H9 (cell line): ENCODE measurements at places on chromosomes 4 and X. TPM values are rescaled to one million over a fixed set of nuclear protein-coding genes. Genes with fewer than 3 reads are reported as not detected.

GRCh38 chr4:8534129-8534528 lies 46.1 kb upstream of the GPR78 start:
- peak overlapping the region; percentile 86 for H3K27ac ChIP-seq
- DNase-seq = peak; percentile 83
- H3K36me3 ChIP-seq = peaks cover 39% of the 10 kb centered on the region
- H3K4me3 ChIP-seq = peak overlapping the region; percentile 19; the same call in 1 of the 3 replicates
- H3K27me3 ChIP-seq = no peaks in the 10 kb centered on the region

DNA sequence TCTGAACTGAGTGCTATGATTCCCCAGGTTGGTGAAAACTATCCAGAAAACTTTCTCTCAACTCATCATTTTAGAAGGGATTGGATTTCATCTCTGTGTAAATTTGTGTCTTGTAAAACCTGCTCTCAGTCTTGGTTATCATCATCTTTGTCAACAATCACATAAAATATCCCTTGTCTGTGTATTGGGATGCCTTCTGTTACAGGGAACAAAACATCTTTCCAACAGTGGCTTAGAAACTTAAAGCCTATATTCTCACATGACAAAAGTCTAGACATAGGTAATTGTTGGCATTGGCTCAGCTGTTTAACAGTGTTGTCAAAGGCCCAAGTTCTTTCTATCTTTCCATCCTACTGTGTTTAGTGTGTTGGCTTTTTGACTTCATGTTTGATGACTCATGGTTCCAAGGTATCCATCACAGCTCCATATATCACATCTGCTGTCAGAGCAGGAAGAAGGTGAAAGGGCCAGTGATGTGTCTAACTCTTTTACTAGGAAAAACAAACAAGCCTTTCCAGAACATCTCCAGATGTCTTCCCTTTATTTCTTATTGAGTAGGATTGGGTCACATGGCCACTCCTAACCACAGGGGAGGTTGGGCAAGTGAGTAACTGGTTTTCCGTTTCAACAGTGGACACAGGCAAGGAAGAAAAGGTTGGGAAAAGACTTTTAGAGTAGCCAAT lies 65.0 kb downstream of the PHEX start:
- no peak for DNase-seq
- H3K36me3 ChIP-seq = no peaks in the 10 kb centered on the region
- H3K27me3 ChIP-seq = no peaks in the 10 kb centered on the region

- no peak overlapping the region for H3K27ac ChIP-seq
- no peaks in the 10 kb centered on the region for H3K27me3 ChIP-seq
- no peaks in the 10 kb centered on the region for H3K36me3 ChIP-seq
- H3K4me3 ChIP-seq = no peak overlapping the region
- DNase-seq = no peak
Measured at GRCh38 chr4:107863416-107863815, 38.7 kb downstream of the SGMS2 start.

GRCh38 chr4:10092481-10093270 lies 23.9 kb downstream of the WDR1 start:
- no peak overlapping the region for H3K4me3 ChIP-seq
- peaks cover 97% of the 10 kb centered on the region for H3K36me3 ChIP-seq
- H3K27me3 ChIP-seq = no peaks in the 10 kb centered on the region
- DNase-seq = no peak
- no peaks in the 10 kb centered on the region; the same call in 1 of the 2 replicates for H3K4me1 ChIP-seq
- no peak overlapping the region for H3K27ac ChIP-seq

DNA sequence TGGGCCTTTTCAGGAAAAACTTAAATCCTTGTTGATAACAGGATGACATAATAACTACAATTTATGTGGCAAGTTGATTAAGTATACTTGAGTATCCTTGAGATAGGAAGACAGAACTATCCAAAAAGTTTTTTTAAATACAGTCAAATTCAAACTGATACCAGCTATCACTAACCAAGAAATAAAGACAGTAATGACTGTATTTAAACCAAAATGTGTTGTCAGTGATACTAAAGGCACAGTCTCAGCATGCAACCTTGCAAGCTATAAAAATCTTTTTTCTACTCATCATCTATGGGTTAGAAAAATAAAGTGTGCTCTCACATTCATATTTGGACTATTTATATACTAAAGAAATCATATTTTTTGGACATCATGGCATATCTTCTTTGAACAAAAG lies 64.7 kb downstream of the PAPSS1 start:
- no peak overlapping the region for H3K4me3 ChIP-seq
- H3K27me3 ChIP-seq = no peaks in the 10 kb centered on the region

- DNase-seq = no peak
- H3K4me3 ChIP-seq = no peak overlapping the region
- H3K36me3 ChIP-seq = peaks cover 6% of the 10 kb centered on the region
- H3K27me3 ChIP-seq = no peaks in the 10 kb centered on the region
- no peaks in the 10 kb centered on the region for H3K4me1 ChIP-seq
Measured at GRCh38 chrX:154793084-154793795, 12.0 kb downstream of the MPP1 start.

DNA sequence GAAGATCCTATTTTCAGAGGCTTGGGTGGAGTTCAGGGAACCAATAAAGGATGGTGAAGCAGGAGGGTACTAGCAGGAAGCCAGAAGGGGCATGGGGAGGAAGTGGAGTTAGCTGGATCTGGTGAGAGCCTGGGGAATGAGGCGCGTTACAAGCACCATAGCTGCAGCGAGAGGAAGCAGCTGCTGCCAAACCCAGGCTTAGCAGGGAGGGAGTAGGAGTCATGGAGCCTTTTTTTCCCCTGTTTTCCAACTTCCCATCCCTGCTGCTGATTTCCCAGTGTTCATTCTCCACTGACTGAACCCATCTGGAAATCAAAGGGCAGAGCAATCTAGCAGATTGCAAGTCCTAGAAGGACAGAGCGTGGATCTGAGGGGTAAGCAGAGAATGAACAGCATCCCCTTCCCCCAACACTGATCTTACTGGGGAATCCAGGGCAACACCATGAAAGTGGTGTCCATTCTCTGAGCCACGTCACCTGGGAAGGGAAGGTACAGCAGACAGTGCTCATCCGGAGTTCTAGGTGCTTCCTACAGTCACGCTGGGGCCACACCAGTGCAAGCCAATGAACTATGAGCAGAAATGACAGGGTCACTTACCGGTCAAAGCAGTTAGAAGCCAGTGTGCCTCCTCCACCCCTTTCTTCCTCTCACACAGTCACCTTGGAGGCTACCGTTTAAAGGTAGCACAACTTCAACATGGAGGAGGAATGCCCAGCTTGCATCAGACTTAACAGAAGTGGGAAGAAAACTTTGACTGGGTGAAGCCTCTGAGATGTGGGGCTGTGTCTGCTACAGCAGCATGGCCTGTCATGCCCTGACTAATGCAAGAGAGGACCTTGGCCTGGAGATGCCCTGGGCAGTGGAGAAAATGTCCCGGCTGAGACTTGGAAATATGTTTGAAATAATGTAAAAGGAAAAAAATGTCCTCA lies 36.7 kb downstream of the SMIM20 start:
- no peak overlapping the region for H3K4me3 ChIP-seq
- H3K4me1 ChIP-seq = peaks cover 9% of the 10 kb centered on the region; the same call in 1 of the 2 replicates
- no peak for DNase-seq

- no peaks in the 10 kb centered on the region for H3K4me1 ChIP-seq
- H3K27me3 ChIP-seq = no peaks in the 10 kb centered on the region
- no peaks in the 10 kb centered on the region for H3K36me3 ChIP-seq
- no peak for DNase-seq
- H3K27ac ChIP-seq = no peak overlapping the region
- H3K4me3 ChIP-seq = no peak overlapping the region
Measured at GRCh38 chr4:139866276-139866962, 200.8 kb downstream of the MGST2 start.

- no peaks in the 10 kb centered on the region for H3K4me1 ChIP-seq
- H3K27me3 ChIP-seq = no peaks in the 10 kb centered on the region
- no peaks in the 10 kb centered on the region for H3K36me3 ChIP-seq
- no peak overlapping the region for H3K27ac ChIP-seq
- no peak overlapping the region for H3K4me3 ChIP-seq
Measured at GRCh38 chrX:23626651-23627050, 40.6 kb upstream of the PRDX4 start.

DNA sequence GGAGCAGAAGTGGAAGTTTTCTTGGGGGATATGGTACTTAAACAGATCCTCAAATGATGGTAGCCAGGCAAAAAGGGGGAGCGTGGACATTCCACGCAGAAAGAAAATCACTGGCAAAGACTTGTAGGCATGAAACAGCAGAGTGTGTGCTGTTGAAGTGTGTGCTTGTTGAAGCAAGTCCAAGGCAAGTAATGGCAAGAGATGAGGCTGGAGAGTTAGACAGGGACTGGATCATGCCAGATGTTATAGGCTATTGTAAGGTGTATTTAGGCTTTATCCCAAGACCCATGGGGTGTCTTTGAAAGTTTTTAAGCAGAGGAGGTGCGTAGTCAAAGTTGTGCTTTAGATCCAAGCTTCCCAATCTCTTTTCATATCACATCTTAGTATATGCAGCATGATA lies 124.5 kb downstream of the MBNL3 start:
- H3K4me1 ChIP-seq = no peaks in the 10 kb centered on the region
- no peak overlapping the region for H3K27ac ChIP-seq
- peaks cover 41% of the 10 kb centered on the region for H3K27me3 ChIP-seq
- H3K36me3 ChIP-seq = no peaks in the 10 kb centered on the region
- H3K4me3 ChIP-seq = no peak overlapping the region
- no peak for DNase-seq

GRCh38 chrX:83759872-83760271 lies 101.1 kb upstream of the CYLC1 start:
- DNase-seq = no peak
- H3K27ac ChIP-seq = no peak overlapping the region
- H3K4me3 ChIP-seq = no peak overlapping the region
- H3K27me3 ChIP-seq = no peaks in the 10 kb centered on the region

DNA sequence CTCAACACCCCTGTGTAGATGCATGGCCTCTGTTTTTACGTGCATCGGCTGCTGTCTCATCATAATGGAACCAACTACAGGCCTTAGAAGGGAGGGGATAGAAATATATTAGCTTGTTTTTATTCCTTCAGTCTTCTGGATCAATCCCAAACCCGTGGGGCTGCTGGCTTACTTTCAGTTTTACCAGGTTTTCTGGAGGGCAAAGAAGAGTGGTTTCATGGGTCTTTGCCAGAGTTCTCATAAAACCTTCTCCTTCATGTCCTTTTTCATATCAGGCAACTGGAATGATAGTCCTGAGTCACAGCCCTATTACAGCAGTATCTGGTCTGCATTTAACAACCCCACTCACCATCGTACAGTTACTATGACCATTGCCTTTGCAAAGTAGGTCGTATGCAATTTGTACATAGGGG lies 34.6 kb downstream of the PPP2R2C start:
- H3K4me1 ChIP-seq = no peaks in the 10 kb centered on the region
- H3K4me3 ChIP-seq = no peak overlapping the region
- no peak overlapping the region for H3K27ac ChIP-seq
- H3K36me3 ChIP-seq = peaks cover 6% of the 10 kb centered on the region; the same call in 1 of the 2 replicates
- H3K27me3 ChIP-seq = no peaks in the 10 kb centered on the region

DNA sequence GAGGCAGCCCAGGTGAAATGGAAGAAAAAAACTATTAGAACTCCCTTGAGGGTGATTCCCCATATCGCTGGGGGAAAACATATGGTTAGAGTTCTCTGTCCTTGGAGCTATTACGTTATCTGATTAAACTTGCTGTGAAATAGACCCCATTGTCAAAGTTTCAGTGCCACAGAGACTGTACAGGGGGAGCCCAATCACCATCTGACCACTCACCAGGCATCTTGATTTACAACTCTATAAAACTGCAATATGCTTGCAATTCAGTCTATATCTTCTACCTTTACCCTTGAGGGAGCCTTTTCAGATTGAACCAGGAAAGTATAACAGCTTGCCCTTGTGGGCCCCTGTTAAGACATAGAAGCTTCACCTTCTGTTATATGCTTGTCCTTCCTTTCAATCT lies 18.2 kb downstream of the TMEM255A start:
- H3K4me1 ChIP-seq = no peaks in the 10 kb centered on the region
- H3K27ac ChIP-seq = no peak overlapping the region
- no peak for DNase-seq
- H3K4me3 ChIP-seq = no peak overlapping the region

DNA sequence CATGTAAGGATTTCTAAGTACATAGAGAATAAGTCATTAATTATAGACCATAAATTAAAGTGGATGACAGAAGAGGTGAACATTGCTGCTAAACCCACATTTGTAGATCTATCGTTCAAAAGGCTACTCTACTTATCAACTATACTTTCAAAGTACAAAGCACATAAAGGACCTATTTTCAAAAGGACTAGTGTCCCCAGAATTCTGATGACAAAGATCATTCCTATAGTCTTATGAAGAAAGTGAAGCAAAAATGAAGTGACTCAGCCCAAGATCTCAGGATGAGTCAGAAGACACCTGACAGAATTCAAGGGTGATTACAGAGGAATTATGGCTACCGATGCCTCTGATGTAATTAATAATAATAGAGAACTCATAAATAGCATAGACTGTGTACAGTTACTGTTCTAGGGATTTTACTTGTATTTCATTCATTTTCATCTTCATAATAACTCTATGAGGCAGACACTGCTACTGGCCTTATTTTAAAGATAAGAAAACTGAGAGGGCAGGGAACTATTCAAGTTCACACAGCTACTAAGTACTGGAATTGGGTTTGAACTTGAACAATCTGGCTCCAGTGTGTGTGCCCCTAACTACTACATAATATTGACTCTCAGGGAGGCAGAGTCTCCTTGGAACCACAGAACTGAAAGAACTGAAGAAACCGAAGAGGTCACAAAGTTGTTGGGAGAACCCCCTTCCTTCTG lies 17.1 kb downstream of the USP46 start:
- H3K27ac ChIP-seq = no peak overlapping the region
- H3K4me3 ChIP-seq = no peak overlapping the region
- H3K27me3 ChIP-seq = no peaks in the 10 kb centered on the region
- peaks cover 6% of the 10 kb centered on the region; the same call in 1 of the 2 replicates for H3K4me1 ChIP-seq

GRCh38 chr4:85512446-85513205 lies 37.7 kb downstream of the ARHGAP24 start:
- H3K4me3 ChIP-seq = no peak overlapping the region
- DNase-seq = no peak
- no peak overlapping the region for H3K27ac ChIP-seq
- H3K27me3 ChIP-seq = no peaks in the 10 kb centered on the region
- no peaks in the 10 kb centered on the region for H3K4me1 ChIP-seq

GRCh38 chr4:141158219-141158618 lies 24.9 kb upstream of the RNF150 start:
- H3K4me1 ChIP-seq = no peaks in the 10 kb centered on the region
- H3K27ac ChIP-seq = no peak overlapping the region
- no peaks in the 10 kb centered on the region for H3K27me3 ChIP-seq
- no peak overlapping the region for H3K4me3 ChIP-seq

GRCh38 chr4:47746122-47746521 lies 91.7 kb downstream of the CORIN start:
- H3K4me3 ChIP-seq = no peak overlapping the region
- DNase-seq = no peak
- H3K27me3 ChIP-seq = no peaks in the 10 kb centered on the region

DNA sequence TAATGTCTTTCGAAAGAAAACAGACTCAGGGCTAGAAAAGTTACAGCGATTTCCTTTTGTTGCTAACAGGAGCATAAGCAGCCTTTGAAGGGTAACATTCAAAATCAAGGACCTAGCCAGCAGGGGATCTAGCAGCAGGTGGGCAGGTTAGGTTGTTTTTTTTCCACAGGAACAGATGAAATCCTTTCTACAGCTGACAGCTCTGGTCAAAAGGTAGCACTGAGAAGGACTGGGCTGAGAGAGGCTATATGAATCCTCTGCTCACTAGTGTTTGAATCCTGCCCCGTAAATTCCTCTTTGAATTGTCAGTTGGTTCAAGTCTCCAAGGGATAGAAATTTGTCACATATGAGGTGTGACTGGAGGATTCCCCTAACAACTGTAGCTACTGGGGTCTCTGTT lies 188.2 kb downstream of the SH2D1A start:
- H3K27me3 ChIP-seq = no peaks in the 10 kb centered on the region
- no peaks in the 10 kb centered on the region for H3K36me3 ChIP-seq
- no peak overlapping the region for H3K27ac ChIP-seq
- peak; percentile 31 for DNase-seq
- peak overlapping the region; percentile 9; the same call in 1 of the 2 replicates for H3K4me3 ChIP-seq
- peaks cover 10% of the 10 kb centered on the region; the same call in 1 of the 2 replicates for H3K4me1 ChIP-seq

The VEGFC gene
- 0.35 and 0.46 TPM in 2 replicates for total RNA-seq

The FAM149A gene
- total RNA-seq = 5.9 and 6.6 TPM in 2 replicates

The GPR50 gene
- total RNA-seq = 11.9 and 12.2 TPM in 2 replicates

The XAGE1B gene
- not detected in 2 replicates for total RNA-seq
